ENCODE measurements at places on chromosomes 7 and 10.
A peak's percentile ranks its signal among the peaks of the same experiment; 100 is the strongest.

GRCh38 chr7:68420342-68421192, 1177.7 kb upstream of the AUTS2 start:
- H3K4me1 ChIP-seq: no peaks in the 10 kb centered on the region
- H3K36me3 ChIP-seq: no peaks in the 10 kb centered on the region
- no peak overlapping the region for H3K27ac ChIP-seq

- no peaks in the 10 kb centered on the region for H3K27me3 ChIP-seq
- no peak overlapping the region for H3K27ac ChIP-seq
- H3K4me1 ChIP-seq: peaks cover 14% of the 10 kb centered on the region
- no peaks in the 10 kb centered on the region for H3K36me3 ChIP-seq
- DNase-seq: no peak
Measured at GRCh38 chr10:30188556-30189237, 129.3 kb upstream of the JCAD start.

DNA sequence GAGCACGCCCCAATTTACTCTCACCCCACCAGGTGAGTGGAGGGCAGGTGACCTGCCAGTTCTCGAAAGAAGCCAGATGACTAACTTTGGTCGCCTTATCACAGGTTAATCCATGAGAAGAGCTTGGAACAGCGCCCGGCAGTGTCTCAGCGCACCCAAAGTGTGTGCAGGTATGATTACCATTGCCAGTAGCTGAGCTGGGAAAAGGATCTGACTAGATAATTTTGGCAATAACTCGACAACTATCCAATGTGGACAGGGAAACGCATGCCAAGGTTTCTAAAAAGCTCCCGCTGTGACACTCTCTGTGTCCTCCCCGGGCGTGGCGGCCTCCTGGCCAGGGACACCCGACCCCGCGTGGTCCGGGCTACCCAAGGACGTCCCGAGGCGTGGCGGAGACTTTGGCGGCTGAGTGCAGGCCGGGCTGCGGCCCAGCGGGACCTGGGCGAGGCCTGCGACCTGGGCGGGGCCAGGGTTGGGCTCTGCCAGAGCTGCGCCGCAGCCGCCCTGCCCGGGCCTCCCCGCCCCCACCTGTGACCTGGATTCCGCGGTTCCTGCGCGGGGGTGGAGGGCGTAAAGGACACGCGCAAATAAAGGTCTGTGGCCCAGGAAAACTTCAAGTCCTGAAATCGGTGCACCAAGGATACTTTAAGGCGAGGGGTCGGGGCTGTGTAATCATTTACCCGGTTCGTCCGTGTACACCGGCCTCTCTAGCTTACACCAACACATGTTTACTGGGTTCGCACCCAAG, 13.7 kb upstream of the WAPL start:
- H3K36me3 ChIP-seq: peaks cover 1% of the 10 kb centered on the region
- H3K4me1 ChIP-seq: peaks cover 12% of the 10 kb centered on the region
- H3K27ac ChIP-seq: no peak overlapping the region
- H3K4me3 ChIP-seq: no peak overlapping the region
- H3K27me3 ChIP-seq: peaks cover 8% of the 10 kb centered on the region

GRCh38 chr7:127879436-127879835, 151.8 kb downstream of the LRRC4 start:
- no peaks in the 10 kb centered on the region for H3K27me3 ChIP-seq
- H3K4me1 ChIP-seq: peaks cover 20% of the 10 kb centered on the region
- DNase-seq: no peak
- peaks cover 2% of the 10 kb centered on the region for H3K36me3 ChIP-seq
- H3K4me3 ChIP-seq: no peak overlapping the region

DNA sequence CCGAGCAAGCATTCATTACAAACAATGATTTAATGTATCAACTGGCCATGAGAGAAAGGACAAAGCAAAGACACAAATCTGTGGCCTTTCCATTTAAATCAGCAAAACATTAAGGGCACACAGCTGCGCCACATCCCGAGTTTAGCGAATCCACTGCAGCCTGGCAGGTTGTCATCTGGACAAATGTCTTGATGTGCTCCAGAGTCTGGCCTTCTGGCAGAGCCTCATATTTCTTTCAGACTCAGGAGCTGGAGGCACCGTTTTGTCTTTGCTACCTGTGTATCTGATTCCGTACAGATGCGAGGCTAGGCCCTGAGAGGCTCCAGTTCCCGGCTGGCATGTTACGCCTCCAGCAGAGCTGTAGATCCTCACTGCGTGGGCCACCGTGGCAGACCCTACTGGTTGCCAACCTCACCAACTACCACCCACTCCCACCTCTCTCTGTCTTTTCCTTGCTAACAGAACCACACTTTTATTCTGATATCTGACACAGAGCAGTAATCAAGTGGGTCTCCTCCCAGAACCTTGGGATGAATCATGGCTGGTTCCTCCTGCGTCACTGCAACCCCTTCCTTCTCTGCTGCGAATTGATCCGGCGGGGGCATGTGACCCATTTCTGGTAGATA, 40.9 kb upstream of the EFCAB10 start:
- DNase-seq: no peak
- H3K27ac ChIP-seq: no peak overlapping the region
- H3K27me3 ChIP-seq: no peaks in the 10 kb centered on the region
- no peaks in the 10 kb centered on the region for H3K4me1 ChIP-seq

- H3K27me3 ChIP-seq: no peaks in the 10 kb centered on the region
- H3K4me1 ChIP-seq: no peaks in the 10 kb centered on the region
- H3K27ac ChIP-seq: no peak overlapping the region
- no peak overlapping the region for H3K4me3 ChIP-seq
Measured at GRCh38 chr7:146892151-146892550, 775.5 kb downstream of the CNTNAP2 start.

GRCh38 chr10:102712843-102713538, 1.2 kb downstream of the ARL3 start:
- no peaks in the 10 kb centered on the region for H3K27me3 ChIP-seq
- DNase-seq: no peak
- peaks cover 42% of the 10 kb centered on the region for H3K4me1 ChIP-seq
- H3K4me3 ChIP-seq: peak overlapping the region; percentile 97

DNA sequence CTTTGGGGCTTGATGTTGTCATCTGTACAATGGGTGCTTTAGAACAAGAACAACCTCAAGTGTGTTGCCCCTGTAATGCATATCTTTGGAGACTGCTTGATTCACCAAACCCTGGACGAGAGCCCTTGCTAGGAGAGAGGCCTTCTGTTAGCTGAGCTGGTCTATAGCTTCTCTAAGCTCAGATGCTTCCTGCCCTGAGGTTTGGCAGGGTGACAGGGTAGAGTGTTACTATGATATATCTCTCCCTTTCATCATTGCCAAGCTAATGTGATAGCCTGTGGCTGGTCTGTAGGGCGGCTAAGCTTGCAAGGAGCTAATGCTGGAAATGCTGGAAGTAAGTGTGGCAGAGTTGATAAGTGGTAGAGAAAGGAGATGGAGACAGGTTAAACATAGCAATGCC, 364.1 kb downstream of the RPS24 start:
- DNase-seq: no peak
- no peaks in the 10 kb centered on the region for H3K4me1 ChIP-seq
- no peak overlapping the region for H3K4me3 ChIP-seq
- H3K27me3 ChIP-seq: no peaks in the 10 kb centered on the region
- H3K27ac ChIP-seq: no peak overlapping the region

GRCh38 chr7:38296059-38296857, 22.8 kb upstream of the TARP start:
- no peaks in the 10 kb centered on the region for H3K4me1 ChIP-seq
- no peak overlapping the region for H3K4me3 ChIP-seq
- no peak overlapping the region for H3K27ac ChIP-seq
- H3K36me3 ChIP-seq: peaks cover 10% of the 10 kb centered on the region
- no peaks in the 10 kb centered on the region for H3K27me3 ChIP-seq

DNA sequence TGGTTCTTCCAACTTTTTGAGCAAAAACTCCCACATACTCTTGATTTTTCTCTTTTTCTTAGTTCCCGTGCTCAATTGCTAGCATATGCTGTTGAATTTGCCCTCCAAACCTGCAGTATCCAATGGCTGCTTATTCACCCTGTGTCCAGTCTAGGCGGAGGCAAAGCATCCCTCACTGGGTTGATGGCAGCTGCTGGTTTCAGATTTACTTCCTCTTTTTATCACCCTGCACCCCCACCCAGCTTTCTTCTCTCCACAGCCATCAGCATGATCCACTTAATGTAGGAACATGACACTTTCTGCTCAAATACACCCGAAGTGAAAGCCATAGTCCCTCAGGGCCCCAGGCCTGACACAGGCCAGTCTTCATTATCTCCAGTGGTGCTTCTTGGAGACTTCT, 87.6 kb upstream of the ADARB2 start:
- peaks cover 42% of the 10 kb centered on the region for H3K27me3 ChIP-seq
- no peaks in the 10 kb centered on the region for H3K4me1 ChIP-seq
- H3K27ac ChIP-seq: no peak overlapping the region
- no peak for DNase-seq

- H3K4me1 ChIP-seq: peaks cover 37% of the 10 kb centered on the region
- H3K36me3 ChIP-seq: peaks cover 3% of the 10 kb centered on the region
- H3K4me3 ChIP-seq: peak overlapping the region; percentile 62
Measured at GRCh38 chr10:103472005-103472404, 7.0 kb downstream of the CALHM3 start.

DNA sequence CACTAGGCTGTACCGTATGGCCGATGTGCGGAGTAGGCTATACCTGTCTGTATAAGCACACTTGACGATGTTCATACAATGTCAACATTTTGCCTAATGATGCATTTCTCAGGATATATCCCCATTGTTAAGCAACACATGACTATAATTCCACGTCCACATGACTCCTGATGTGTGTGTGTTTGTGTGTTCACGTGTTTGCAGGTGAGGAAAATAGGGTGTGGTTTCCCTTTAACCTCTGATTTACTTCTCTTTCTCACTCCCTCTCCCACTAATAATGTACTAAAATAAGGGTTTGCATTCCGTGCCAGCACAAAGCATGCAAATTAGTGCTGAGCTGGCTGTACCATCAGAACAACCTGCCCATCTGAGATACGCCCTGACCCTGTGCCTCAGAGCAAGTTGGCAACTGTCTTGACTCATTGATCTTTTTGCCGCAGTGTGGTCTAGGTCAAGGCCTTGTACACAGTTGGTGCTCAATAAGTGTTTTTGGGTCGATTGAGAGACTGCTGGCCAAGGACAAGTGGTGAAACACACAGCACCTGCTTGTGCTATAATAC, 64.6 kb upstream of the DOCK1 start:
- H3K27me3 ChIP-seq: no peaks in the 10 kb centered on the region
- DNase-seq: no peak
- no peak overlapping the region for H3K27ac ChIP-seq
- H3K36me3 ChIP-seq: no peaks in the 10 kb centered on the region

- H3K27me3 ChIP-seq: no peaks in the 10 kb centered on the region
- no peaks in the 10 kb centered on the region for H3K4me1 ChIP-seq
- H3K27ac ChIP-seq: no peak overlapping the region
- no peak for DNase-seq
- no peak overlapping the region for H3K4me3 ChIP-seq
Measured at GRCh38 chr10:105024184-105024583, 383.1 kb downstream of the SORCS3 start.

- peaks cover 3% of the 10 kb centered on the region for H3K36me3 ChIP-seq
- no peak for DNase-seq
- no peaks in the 10 kb centered on the region for H3K27me3 ChIP-seq
- peaks cover 57% of the 10 kb centered on the region for H3K4me1 ChIP-seq
- H3K4me3 ChIP-seq: peak overlapping the region; percentile 40
Measured at GRCh38 chr10:74189999-74190421, 39.0 kb downstream of the ADK start.

GRCh38 chr7:28550580-28551186, 138.4 kb downstream of the CREB5 start:
- H3K36me3 ChIP-seq: no peaks in the 10 kb centered on the region
- no peak overlapping the region for H3K4me3 ChIP-seq
- H3K27me3 ChIP-seq: peaks cover 49% of the 10 kb centered on the region
- no peak overlapping the region for H3K27ac ChIP-seq
- H3K4me1 ChIP-seq: no peaks in the 10 kb centered on the region
- DNase-seq: no peak

DNA sequence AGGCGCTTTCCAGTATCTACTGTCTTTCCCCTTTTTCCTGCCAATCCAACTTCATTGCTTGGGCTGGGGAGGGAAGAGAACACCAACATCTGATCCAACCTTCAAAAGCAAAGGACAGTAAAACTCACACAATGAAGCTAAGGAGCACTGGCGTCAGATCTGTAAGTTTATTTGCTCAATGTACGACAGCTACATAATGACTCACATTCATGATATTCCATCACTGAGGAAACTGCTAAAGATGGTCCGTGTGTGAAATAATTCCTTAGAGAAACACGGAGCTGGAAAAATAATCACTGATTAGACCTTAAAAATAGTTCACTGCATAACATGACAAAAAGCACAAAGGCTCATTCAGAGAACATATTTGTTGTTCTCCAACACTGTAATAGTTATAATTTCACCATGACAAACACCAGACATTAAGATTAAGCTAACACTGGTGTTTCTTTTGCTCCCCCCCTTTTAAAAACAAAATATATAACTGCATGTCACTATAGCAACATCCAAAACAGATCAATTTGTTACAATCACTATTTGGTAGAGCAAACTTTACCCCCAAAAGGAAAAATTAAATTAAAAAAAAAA, 24.3 kb downstream of the HSPB1 start:
- no peaks in the 10 kb centered on the region for H3K27me3 ChIP-seq
- peaks cover 29% of the 10 kb centered on the region for H3K4me1 ChIP-seq
- DNase-seq: no peak
- H3K27ac ChIP-seq: no peak overlapping the region
- H3K4me3 ChIP-seq: no peak overlapping the region

DNA sequence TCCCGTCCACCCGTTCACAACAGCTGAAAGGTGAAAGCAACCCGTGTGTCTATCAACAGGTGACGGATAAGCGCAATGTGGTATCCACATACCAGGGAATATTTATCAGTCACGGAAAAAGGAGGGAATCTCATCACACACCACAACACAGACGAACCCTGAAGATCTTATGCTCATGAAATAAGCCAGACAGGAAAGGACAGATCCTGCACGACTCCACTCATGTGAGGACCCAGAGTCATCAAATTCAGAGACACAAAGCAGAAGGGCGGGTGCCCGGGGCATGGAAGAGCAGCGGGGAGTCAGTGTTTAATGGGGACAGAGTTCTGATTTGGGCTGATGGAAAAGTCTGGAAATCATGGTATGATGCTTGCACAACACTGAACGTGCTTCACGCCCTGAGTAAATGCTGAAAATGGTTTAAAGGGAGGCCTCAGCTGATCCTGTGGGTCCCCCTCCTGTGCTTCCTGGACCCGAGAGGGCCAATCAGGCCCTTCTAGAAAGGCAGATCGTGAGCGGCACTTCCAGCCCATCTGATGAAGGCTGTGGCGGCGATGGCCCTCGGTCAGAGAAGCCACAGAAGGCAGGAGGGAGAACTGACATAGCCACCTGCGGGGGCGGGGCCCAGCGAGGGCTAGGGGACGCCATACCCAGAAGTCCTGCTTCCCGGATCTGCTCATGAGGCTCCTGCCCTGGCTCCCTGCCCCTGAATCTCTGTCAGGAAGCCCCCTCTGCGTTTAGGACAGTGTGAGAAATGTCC, 19.1 kb downstream of the WDR86 start:
- no peak overlapping the region for H3K27ac ChIP-seq
- H3K4me1 ChIP-seq: no peaks in the 10 kb centered on the region
- DNase-seq: no peak

- H3K4me1 ChIP-seq: no peaks in the 10 kb centered on the region
- no peak overlapping the region for H3K27ac ChIP-seq
- H3K27me3 ChIP-seq: peaks cover 30% of the 10 kb centered on the region
- no peak for DNase-seq
- no peaks in the 10 kb centered on the region for H3K36me3 ChIP-seq
- H3K4me3 ChIP-seq: no peak overlapping the region
Measured at GRCh38 chr7:144857463-144857862, 21.6 kb upstream of the TPK1 start.

GRCh38 chr10:98414932-98415730, at the start of gene PYROXD2:
Gene PYROXD2, minus strand, starts transcription at chr10:98415182. Its CDS starts 47 bp downstream, at chr10:98415135.
- peak within 1 kb of the TSS; percentile 86 for H3K4me3 ChIP-seq
- H3K27me3 ChIP-seq: no peaks in the 10 kb centered on the region
- peak; percentile 28 for DNase-seq
- H3K36me3 ChIP-seq: peaks cover 14% of the 10 kb centered on the region
